ENCODE measurements at places on chromosomes 6 and 20. TPM values are rescaled to one million over a fixed set of nuclear protein-coding genes. Genes with fewer than 3 reads are reported as not detected.

Gene PCK1
- total RNA-seq: not detected

Gene CLIC5
- total RNA-seq: not detected

Gene B3GALT4
- total RNA-seq: 2.5 TPM

Gene CST5
- total RNA-seq: not detected

Gene ZNF292
- total RNA-seq: 42.0 TPM

Gene GLP1R
- under 0.01 TPM for total RNA-seq

Gene SLC22A16
- total RNA-seq: under 0.01 TPM

Gene TINAG
- total RNA-seq: not detected

Gene MDFI
- 1.3 TPM for total RNA-seq

Gene RIN2
- total RNA-seq: 35.8 TPM

Gene RHAG
- total RNA-seq: not detected

Gene PLG
- total RNA-seq: not detected

Gene PRPH2
- total RNA-seq: 0.58 TPM

Gene PROKR2
- not detected for total RNA-seq

Gene WFDC10B
- not detected for total RNA-seq

Gene SIRPD
- not detected for total RNA-seq

Gene MUC22
- not detected for total RNA-seq

Gene HEY2
- total RNA-seq: 0.28 TPM

Gene NMBR
- 0.28 TPM for total RNA-seq

Gene KIAA1755
- 2.5 TPM for total RNA-seq

Gene HLA-A
- total RNA-seq: 680 TPM

Gene TREM1
- total RNA-seq: 0.19 TPM

Gene GCNT2
- total RNA-seq: 0.19 TPM

Gene SLC16A10
- not detected for total RNA-seq

Gene LY6G6C
- total RNA-seq: under 0.01 TPM

Gene PAX1
- not detected for total RNA-seq

Gene OXT
- total RNA-seq: not detected

Gene PPDPF
- total RNA-seq: 26.3 TPM

Gene GABRR1
- not detected for total RNA-seq

Gene ID4
- total RNA-seq: 27.0 TPM

Gene OR2H1
- not detected for total RNA-seq

Gene TP53RK
- total RNA-seq: 13.2 TPM

Gene GTSF1L
- total RNA-seq: not detected

Gene UFL1
- total RNA-seq: 34.3 TPM

Gene KCNK16
- total RNA-seq: not detected

Gene NT5E
- total RNA-seq: 306 TPM

Gene GPR63
- 0.28 TPM for total RNA-seq

Gene CSNK2B
- total RNA-seq: 140 TPM

Gene SIGLEC1
- under 0.01 TPM for total RNA-seq

Gene GSTA3
- not detected for total RNA-seq

Gene DEFB115
- total RNA-seq: not detected

Gene RALY
- total RNA-seq: 69.6 TPM

Gene LIN28B
- not detected for total RNA-seq

Gene NOX3
- total RNA-seq: not detected

Gene BPIFA1
- total RNA-seq: not detected

Gene KCNK5
- not detected for total RNA-seq

Gene NUDT3
- total RNA-seq: 12.7 TPM

Gene FNDC11
- 0.19 TPM for total RNA-seq
